ENCODE measurements at places on chromosomes 3 and 15.

GRCh38 chr3:182644790-182645433 lies 148.4 kb upstream of the ATP11B start:
- DNase-seq: no peak

- DNase-seq: no peak
These were observed 631 bp upstream of the CNBP start for GRCh38 chr3:129184396-129184657.

- no peak for DNase-seq
These were observed 51.2 kb downstream of the IL20RB start for GRCh38 chr3:137008976-137009375.

- peak; percentile 68 for DNase-seq
These were observed 62.7 kb upstream of the SLCO3A1 start for GRCh38 chr15:91790836-91791235.

GRCh38 chr3:57009367-57009766 lies 51.1 kb upstream of the SPATA12 start:
- DNase-seq: no peak

DNA sequence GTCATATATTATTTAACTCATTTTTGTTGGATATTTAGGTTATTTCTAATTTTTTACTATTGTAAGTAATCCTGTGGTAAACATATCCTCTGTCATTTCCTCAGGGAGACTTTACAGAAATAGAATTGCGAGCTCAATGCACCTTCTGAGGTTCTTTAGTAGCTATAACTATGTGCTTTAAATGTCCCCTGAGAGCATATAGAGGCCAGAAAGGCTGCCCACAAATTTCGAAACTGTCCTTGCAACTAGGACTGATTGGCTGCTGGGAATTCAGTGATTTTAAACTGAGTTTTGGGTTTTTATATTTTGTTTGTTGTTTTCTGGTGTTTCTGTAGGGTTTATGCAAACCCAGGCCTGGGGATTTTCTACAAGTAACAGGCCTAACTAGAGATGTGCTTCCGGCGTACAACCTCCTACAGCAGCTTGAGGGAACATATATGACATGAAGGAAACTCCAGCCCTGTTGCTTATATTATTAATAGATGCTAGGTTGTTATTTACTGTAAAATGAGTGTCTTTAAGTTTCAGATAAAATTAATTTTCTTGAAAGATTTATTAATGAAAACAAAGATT lies 29.1 kb upstream of the P4HTM start:
- DNase-seq: no peak

DNA sequence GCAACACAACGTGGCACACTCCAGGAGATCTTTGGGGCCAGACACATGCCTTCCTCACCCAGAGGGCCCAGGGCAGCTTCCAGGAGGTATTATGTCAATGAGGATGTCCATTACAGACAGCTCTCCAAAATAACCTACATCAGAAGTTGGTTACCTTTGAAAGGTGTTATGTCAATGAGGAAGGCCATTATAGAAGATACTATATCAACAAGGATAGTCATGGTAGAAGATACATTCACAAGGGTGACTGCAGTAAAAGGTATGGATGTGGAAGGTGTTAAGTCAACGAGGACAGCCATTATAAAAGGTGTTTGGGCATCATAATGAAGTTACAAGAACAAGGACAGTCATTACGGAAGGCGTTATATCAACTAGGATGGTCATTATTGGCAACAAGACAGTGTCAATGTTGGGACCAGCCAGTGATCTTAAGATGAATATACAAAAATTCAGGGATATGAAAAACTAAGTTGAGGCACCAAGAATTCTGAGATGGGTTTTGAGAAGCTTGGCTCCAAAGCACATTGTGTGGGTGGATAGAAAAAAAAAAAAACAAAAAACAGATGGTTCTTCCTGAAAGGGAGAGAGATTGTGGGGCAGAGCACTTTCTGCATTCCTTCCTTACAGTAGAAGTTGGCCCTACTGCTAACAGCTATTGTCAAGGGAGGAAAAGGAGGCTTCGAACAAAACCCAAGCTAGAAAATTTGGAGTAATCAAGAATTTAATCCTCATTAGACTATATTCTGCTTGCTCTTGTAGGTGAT lies 11.2 kb downstream of the CDCP1 start:
- DNase-seq: no peak

All from NCI-H1694 treated with DMSO at 0.1 percent for 48 hours (cell line).